ENCODE measurements at places on chromosomes 1 and 21. TPM values are rescaled to one million over a fixed set of nuclear protein-coding genes. Genes with fewer than 3 reads are reported as not detected.

DNA sequence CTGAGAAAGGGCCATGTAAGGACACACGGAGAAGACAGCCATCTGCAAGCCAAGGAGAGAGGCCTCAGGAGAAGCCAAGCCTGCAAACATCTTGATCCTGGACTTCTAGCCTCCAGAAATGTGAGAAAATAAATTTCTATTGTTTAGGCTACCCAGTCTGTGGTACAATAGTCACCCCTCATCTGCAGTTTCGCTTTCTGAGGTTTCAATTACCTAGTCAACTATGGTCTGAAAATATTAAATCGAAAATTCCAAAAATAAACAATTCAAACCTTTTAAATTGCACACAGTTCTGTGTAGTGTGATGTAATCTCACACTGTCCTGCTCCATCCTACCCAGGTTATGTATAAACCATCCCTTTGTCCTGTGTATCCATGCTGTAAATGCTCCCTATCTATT is 52.6 kb downstream of the ZNF644 start:
- no peaks in the 10 kb centered on the region for H3K27me3 ChIP-seq
- no peak for DNase-seq
- no peak overlapping the region for H3K27ac ChIP-seq
- H3K4me3 ChIP-seq: no peak overlapping the region
- no peaks in the 10 kb centered on the region for H3K4me1 ChIP-seq
- H3K36me3 ChIP-seq: no peaks in the 10 kb centered on the region

DNA sequence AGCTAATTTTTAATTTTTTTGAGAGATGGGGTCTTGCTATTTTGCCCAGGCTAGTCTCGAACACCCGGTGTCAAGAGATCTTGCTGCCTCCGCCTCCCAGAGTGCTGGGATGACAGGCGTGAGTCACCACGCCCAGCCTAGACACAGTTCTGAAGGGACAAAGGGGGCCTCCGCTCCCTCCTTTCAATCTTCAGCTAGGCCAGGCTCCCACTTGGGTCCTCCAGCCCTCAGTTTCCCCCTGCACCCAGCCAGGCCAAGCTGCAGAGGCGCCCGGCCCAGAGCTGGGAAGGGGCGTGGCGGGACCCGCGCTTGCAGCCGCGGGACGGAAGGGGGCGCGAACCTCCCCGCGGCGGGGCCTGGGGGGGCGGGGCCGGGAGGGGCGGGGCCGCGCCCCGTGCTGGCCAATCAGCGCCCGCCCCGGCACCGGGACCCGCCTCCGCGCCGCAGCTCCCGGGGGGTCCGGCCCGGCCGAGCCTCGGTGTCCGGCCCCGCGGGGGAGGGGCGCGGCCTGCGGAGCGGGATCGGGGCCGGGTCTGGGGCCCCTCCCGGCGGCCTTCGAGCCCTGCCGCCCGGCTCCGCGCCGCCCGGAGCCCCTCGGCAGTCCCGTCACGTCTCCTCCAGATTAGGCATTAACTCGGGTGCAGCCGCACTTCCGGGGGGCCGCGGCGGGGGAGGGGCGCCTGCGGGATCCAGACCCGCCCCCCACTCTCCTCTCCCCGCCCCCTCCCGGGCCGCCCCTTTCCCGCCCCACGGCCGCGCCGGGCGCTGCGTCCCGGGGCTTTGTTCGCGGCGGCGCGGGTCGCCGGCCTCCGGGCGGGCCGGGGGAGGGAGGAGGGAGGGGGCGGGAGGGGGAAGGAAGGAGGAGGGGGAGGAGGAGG is 559 bp upstream of the AGRN start:
- peaks cover 16% of the 10 kb centered on the region for H3K4me1 ChIP-seq
- H3K36me3 ChIP-seq: no peaks in the 10 kb centered on the region
- H3K27me3 ChIP-seq: no peaks in the 10 kb centered on the region

The IKBKE gene
- 0.99 TPM for total RNA-seq

The AMY2B gene
- 16.0 TPM for total RNA-seq

The AADACL4 gene
- not detected for total RNA-seq

GRCh38 chr1:26697978-26698849 is 2.4 kb downstream of the ARID1A start:
- DNase-seq: peak; percentile 85
- H3K36me3 ChIP-seq: no peaks in the 10 kb centered on the region
- H3K4me3 ChIP-seq: peak overlapping the region; percentile 98
- H3K27me3 ChIP-seq: no peaks in the 10 kb centered on the region
- H3K4me1 ChIP-seq: peaks cover 64% of the 10 kb centered on the region

DNA sequence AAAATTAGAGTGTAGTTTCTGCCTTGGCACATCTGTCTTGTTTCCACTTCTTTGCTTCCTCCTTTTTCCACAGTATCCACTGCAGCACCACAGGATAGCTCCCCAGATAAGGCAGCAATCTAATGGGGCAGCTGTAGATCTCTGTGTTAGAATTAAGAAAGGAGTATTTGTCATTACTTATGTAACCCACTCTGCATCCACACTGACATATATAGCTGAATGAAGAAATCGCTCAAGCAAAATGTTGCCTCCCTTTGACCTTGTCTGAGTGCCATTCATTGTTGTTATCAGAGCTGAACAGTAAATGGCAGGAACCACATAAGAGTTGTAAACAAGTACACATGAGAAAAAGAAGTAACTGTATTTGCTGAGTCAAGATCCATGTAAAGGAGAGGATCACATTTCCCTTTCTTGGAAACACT is 45.9 kb upstream of the DPH5 start:
- no peaks in the 10 kb centered on the region for H3K4me1 ChIP-seq
- no peaks in the 10 kb centered on the region for H3K27me3 ChIP-seq
- DNase-seq: no peak

GRCh38 chr21:42155045-42155855 is 63.7 kb upstream of the ABCG1 start:
- H3K27me3 ChIP-seq: no peaks in the 10 kb centered on the region
- no peaks in the 10 kb centered on the region for H3K36me3 ChIP-seq
- no peak overlapping the region for H3K27ac ChIP-seq
- no peak overlapping the region for H3K4me3 ChIP-seq

The ARF1 gene
- total RNA-seq: 488 TPM

GRCh38 chr1:25979210-25979609 is 18.7 kb downstream of the PAFAH2 start:
- DNase-seq: no peak
- H3K4me3 ChIP-seq: no peak overlapping the region
- no peaks in the 10 kb centered on the region for H3K27me3 ChIP-seq

The KCNJ15 gene
- 4.9 TPM for total RNA-seq

GRCh38 chr1:53957194-53957818 is 11.2 kb downstream of the LRRC42 start:
- H3K27ac ChIP-seq: no peak overlapping the region
- no peak overlapping the region for H3K4me3 ChIP-seq
- H3K36me3 ChIP-seq: no peaks in the 10 kb centered on the region

The TMEM51 gene
- 5.3 TPM for total RNA-seq

- H3K36me3 ChIP-seq: no peaks in the 10 kb centered on the region
- no peaks in the 10 kb centered on the region for H3K27me3 ChIP-seq
- H3K27ac ChIP-seq: peak overlapping the region; percentile 73
- no peak for DNase-seq
Measured at GRCh38 chr21:44872323-44872648, 1.2 kb downstream of the PTTG1IP start.

DNA sequence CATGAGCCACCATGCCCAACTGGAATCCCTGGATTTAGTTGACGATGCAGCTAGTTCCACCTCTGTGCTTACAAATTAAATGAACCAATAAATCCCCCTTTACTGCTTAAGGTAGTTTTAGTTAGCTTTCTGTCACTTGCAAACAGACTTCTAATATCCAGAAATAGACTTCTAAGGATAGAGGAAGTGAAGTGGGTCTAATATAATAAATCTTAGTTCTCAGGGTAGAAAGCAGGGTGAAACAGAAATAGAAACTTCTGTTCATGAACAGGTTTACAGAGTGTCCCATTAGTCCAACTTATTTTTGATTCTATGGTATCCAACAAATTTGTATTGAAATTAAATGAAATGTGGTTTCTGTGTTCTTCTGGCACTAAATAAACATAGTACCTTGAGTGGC is 20.1 kb downstream of the BCAS2 start:
- DNase-seq: no peak
- no peaks in the 10 kb centered on the region for H3K27me3 ChIP-seq
- no peaks in the 10 kb centered on the region for H3K36me3 ChIP-seq
- no peaks in the 10 kb centered on the region for H3K4me1 ChIP-seq
- H3K4me3 ChIP-seq: no peak overlapping the region
- H3K27ac ChIP-seq: no peak overlapping the region

DNA sequence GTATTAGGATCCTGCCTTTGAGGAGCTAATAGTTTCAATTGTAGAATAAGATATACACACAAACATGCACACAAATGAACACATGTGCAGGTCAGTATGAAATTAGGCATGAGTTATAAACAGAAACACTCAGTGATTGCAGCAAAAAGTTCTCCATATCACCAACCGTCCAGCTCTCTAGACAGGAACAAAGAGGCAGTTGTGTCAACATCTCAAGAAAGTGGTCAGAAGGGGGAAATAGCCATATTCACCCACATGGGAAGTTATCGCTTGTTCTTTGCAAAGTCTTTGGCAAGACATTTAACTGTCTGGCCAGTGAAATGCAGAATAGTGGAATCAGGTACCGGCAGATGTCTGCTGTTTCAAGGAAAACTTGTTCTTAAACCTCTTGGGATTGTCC is 29.4 kb upstream of the PIGC start:
- no peaks in the 10 kb centered on the region for H3K36me3 ChIP-seq
- DNase-seq: no peak
- H3K27ac ChIP-seq: peak overlapping the region; percentile 88

- no peak overlapping the region for H3K27ac ChIP-seq
- H3K4me1 ChIP-seq: peaks cover 5% of the 10 kb centered on the region
- H3K36me3 ChIP-seq: no peaks in the 10 kb centered on the region
- no peaks in the 10 kb centered on the region for H3K27me3 ChIP-seq
- DNase-seq: peak; percentile 68
- no peak overlapping the region for H3K4me3 ChIP-seq
Measured at GRCh38 chr1:7648761-7649384, 122.2 kb upstream of the VAMP3 start.

GRCh38 chr1:234619071-234619480 is 9.1 kb upstream of the IRF2BP2 start:
- H3K27ac ChIP-seq: no peak overlapping the region
- H3K4me3 ChIP-seq: no peak overlapping the region
- no peaks in the 10 kb centered on the region for H3K36me3 ChIP-seq
- H3K27me3 ChIP-seq: no peaks in the 10 kb centered on the region
- peaks cover 13% of the 10 kb centered on the region for H3K4me1 ChIP-seq

GRCh38 chr1:223788746-223789415 is 56.9 kb downstream of the TP53BP2 start:
- no peaks in the 10 kb centered on the region for H3K27me3 ChIP-seq
- H3K36me3 ChIP-seq: no peaks in the 10 kb centered on the region
- no peak overlapping the region for H3K4me3 ChIP-seq
- DNase-seq: no peak
- H3K4me1 ChIP-seq: no peaks in the 10 kb centered on the region
- no peak overlapping the region for H3K27ac ChIP-seq

The CATSPERE gene
- total RNA-seq: 10.4 TPM

The SLAMF9 gene
- not detected for total RNA-seq

DNA sequence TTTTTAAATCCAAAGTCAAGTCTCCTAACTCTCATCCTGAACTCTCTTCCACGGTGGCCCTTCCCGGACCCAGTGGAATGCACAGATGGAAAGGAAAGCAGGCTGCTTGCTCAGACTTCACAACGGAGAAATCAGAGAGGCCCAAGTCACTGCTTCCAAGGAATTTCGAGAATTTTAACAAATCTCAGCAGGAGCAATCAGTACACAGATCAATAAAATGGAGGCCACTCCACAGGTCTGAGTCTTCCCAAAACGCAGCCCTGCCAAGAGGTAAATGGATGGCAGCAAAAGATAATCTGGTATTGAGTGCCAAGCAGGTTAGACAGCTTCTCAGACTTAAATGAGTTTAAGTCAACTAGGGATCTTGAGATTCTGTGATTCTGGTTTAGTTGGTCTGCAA is 81.1 kb upstream of the TIAM1 start:
- H3K4me3 ChIP-seq: no peak overlapping the region
- no peak for DNase-seq
- no peaks in the 10 kb centered on the region for H3K4me1 ChIP-seq

- H3K4me3 ChIP-seq: no peak overlapping the region
- H3K36me3 ChIP-seq: no peaks in the 10 kb centered on the region
- H3K27ac ChIP-seq: no peak overlapping the region
- no peak for DNase-seq
Measured at GRCh38 chr1:227753999-227754711, 18.9 kb downstream of the SNAP47 start.

The FAM110D gene
- total RNA-seq: 3.2 TPM

The MIXL1 gene
- total RNA-seq: 0.68 TPM

- no peak overlapping the region for H3K27ac ChIP-seq
- H3K4me3 ChIP-seq: no peak overlapping the region
- H3K36me3 ChIP-seq: no peaks in the 10 kb centered on the region
- no peaks in the 10 kb centered on the region for H3K4me1 ChIP-seq
- no peaks in the 10 kb centered on the region for H3K27me3 ChIP-seq
Measured at GRCh38 chr21:14569868-14570267, 23.8 kb upstream of the SAMSN1 start.

- no peak for DNase-seq
- H3K4me1 ChIP-seq: peaks cover 22% of the 10 kb centered on the region
- no peak overlapping the region for H3K27ac ChIP-seq
- H3K27me3 ChIP-seq: no peaks in the 10 kb centered on the region
- no peak overlapping the region for H3K4me3 ChIP-seq
- H3K36me3 ChIP-seq: no peaks in the 10 kb centered on the region
Measured at GRCh38 chr1:160952129-160952510, 2.5 kb downstream of the ITLN2 start.

- H3K27me3 ChIP-seq: no peaks in the 10 kb centered on the region
- no peak for DNase-seq
- H3K4me3 ChIP-seq: no peak overlapping the region
- no peaks in the 10 kb centered on the region for H3K4me1 ChIP-seq
- H3K27ac ChIP-seq: no peak overlapping the region
Measured at GRCh38 chr21:15604413-15604812, 125.4 kb upstream of the USP25 start.

DNA sequence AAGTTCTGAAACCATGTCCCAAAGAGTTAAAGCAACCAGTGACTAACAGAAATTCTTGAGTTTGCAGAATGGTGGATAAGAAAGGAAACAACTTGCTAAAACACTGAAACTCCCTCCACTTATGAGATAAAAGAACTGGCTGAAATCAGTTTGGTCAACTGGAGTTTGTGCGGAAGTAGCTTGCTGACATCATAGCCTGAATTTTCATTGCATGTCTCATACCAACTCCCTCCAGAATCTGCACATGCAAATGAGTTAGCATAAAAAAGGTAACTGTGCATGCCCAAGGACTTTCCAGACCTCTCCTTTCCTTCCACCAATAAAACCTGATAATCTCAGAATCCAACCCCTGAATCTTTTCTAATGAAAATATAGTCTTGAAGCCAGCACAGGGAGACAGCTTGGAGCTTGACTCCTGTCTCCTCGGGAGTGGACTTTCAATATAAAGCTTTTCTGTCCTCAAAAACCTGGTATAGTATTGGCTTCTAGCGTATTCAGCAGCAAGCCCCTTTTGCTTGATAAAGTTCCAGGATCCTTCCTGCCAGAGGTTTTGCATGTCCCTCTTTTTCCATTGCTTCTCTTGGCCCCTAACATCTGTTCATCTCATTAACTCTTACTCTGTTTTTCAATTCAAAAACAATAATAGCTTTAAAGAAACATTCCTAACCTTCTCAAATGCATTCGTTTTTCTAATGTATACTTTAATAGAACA is 785.8 kb upstream of the ADGRL4 start:
- no peaks in the 10 kb centered on the region for H3K36me3 ChIP-seq
- DNase-seq: peak; percentile 18
- H3K27ac ChIP-seq: no peak overlapping the region
- H3K4me3 ChIP-seq: no peak overlapping the region

The ANGPTL3 gene
- not detected for total RNA-seq

GRCh38 chr1:215636258-215636965 is 69.3 kb downstream of the KCTD3 start:
- H3K4me1 ChIP-seq: no peaks in the 10 kb centered on the region
- H3K4me3 ChIP-seq: no peak overlapping the region
- DNase-seq: peak; percentile 28
- H3K36me3 ChIP-seq: no peaks in the 10 kb centered on the region
- peak overlapping the region; percentile 54 for H3K27ac ChIP-seq

Measured in testis (tissue), 5 donors.